Panc1 (cell line): ENCODE measurements at places on chromosomes 12 and 14.

- no peak for DNase-seq
Measured at GRCh38 chr12:68111995-68112394, 47.5 kb downstream of the IFNG start.

DNA sequence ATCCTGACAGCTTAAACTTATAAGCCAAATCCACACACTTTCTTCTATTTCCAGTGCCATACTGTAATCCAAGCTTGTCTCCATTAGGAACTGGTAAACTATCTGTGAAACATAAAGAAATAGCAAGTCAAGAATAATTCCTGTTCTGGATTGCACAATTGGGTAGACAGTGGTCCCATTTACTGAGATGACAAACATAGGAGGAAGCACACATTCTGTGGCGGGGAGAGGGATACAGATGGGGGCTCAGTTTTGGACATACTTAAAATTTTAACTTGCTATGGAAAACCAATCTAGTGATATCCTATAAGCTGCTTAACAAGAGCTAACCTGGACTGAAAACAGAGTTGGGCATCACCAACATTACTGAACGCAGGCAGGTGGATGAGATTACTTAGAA lies 16.3 kb downstream of the MAP4K5 start:
- DNase-seq, result no peak

GRCh38 chr12:12626471-12626870 lies 14.8 kb downstream of the CREBL2 start:
- no peak for DNase-seq

DNA sequence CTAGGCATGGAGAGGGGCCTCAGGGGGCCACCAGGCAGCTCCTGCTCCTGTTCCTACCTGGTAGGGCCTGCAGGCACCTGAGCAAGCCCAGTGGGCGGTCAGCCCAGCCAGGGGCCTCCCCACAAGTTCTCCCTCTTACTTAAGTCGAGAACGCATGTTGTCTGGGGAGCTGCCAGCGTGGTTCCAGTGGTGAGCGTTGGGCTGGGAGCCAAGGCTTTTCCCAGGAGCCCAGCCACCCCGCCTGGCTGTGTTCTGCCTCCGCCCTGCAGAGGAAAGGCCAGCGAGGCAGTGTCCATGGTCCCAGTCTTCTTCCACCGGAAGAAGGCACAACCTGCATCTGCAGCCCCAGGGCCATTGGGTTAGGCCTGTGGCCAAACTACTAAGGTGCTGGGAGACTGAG lies 1.4 kb downstream of the C14orf180 start:
- no peak for DNase-seq
